ENCODE measurements at places on chromosomes 3 and 15.

DNA sequence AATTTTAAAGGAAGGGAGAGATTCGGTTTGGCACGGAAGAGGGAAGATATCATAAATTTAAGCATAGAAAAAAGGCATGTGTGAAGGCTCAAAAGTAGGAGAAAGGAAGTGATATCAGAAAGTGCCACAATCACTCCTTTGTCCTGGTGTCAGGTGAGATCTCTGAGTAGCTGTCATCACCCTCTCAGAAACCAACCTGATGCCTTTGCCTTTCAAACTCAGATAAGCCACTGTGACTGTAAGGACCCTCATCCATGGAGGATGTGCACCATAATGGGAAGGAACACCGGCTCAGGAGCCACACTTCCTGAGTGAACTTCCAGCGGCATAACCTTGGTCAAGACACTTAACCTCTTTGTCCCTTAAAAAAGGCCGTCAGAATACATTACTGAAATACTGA lies 318.7 kb upstream of the SEMA6D start:
- DNase-seq: no peak

DNA sequence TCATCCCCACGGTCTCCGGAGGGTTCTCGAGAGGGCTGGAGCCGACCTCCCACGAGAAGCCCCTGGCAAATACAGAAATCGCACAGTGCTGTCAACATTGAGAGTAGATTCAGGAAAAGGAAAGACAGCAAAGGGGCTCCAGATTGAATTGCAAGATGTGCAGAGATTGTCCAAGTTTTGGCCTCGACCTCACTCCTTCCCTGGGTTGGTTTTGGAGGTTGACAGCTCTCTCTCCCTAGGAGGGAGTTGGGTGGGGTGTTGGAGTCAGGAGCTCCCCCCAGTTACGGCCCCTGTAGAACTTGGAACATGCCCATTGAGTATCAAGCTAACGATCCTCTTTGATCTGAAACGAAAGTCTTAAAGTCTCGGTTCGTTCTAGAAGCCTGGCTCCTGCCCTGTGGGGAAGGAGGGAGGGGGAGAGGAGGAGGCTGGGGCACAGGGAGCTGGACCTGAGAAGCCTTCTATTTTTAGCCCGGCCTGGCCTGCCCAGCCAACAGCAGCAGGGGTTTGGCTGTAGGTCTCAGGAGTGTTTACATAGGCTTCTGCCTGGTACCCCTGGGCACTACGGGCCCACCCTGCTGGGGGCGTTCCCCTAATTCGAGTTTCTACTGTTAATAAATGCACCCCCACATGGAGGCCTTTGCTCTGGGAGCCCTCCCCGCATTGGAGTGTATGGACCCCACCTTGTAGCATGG lies 672 bp upstream of the KY start:
- DNase-seq: no peak

DNA sequence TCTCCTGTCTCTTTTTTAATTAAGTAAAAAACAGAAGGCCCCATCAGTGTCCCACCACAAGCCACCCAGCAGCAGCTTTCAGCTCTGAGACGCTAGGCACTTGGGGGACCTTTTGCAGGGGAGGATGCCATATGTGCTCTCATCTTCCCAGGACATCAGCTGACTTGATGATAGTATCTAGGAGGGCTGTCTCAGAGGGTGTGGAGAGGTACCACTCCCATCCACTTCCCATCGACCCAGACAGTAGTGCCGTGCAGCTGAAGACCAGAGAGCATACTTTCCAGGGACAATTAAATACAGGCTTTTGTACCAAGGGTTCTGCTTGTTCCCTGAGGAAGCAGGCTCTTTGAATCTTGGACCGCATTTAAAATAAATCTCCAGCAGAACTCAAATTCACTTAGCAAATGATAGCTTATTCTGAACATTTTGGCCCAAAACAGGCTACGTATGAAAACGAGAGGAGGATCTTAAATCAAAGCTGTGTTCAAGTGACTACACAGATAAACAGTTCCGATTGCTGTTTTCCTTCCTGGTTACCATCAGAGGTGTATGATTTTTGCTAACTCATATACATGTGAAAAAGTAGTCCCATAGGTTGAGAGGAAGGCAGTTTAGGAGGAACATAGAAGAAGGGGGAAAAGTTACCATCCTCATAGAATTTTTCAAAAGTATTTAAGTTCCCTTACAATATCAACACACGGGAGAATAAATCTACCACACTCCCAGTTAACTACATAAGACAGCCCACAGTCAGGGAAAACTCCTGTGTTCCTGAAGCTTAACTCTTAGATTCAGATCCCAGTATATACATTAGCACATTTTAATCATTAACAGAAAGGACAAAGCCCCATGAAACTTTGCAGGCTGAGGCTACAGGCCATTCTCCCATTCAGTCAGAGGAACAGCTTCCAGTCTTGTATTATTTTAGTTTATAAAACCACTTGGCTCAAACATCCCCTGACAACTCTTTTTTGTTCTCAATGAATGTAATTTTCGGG lies 9.5 kb downstream of the WNT5A start:
- DNase-seq: no peak

- no peak for DNase-seq
These were observed 1.6 kb downstream of the MPI start for GRCh38 chr15:74891469-74891868.

DNA sequence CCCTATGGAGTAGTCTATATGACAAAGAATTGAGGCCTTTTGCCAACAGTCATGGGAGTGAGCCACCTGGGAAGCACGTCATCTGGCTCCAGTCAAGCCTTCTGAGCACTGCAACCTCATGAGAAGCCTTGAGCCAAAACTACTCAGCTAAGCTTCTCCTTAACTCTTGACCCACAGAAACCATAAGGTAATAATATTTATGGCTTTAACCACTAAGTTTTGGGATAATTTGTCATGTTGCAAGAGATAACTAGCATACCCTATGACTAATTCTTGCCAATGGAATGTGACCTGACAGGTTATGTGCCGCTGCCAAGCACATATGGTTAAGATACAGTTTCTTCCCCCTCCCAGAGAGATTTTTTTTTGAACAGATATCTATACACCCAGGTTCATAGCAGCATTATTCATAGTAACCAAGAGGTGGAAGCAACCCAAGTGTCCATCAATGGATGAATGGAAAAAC lies 11.8 kb upstream of the SLC6A11 start:
- DNase-seq: no peak

DNA sequence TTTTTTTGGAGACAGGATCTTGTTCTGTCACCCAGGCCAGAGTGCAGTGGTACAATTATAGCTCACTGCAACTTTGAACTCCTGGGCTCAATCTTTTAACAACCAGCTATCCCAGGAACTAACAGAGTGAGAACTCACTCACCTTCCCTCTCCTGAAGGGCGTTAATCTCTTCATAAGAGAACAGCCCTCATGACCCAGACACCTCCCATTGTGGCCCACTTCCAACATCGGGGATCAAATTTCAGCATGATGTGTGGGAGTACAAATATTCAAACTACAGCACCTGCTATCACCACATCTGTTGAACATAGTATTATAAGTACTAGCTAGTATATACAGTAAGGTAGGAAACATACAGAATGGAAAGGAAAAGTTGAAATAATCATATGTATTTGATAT lies 132.5 kb downstream of the DOCK3 start:
- no peak for DNase-seq

DNA sequence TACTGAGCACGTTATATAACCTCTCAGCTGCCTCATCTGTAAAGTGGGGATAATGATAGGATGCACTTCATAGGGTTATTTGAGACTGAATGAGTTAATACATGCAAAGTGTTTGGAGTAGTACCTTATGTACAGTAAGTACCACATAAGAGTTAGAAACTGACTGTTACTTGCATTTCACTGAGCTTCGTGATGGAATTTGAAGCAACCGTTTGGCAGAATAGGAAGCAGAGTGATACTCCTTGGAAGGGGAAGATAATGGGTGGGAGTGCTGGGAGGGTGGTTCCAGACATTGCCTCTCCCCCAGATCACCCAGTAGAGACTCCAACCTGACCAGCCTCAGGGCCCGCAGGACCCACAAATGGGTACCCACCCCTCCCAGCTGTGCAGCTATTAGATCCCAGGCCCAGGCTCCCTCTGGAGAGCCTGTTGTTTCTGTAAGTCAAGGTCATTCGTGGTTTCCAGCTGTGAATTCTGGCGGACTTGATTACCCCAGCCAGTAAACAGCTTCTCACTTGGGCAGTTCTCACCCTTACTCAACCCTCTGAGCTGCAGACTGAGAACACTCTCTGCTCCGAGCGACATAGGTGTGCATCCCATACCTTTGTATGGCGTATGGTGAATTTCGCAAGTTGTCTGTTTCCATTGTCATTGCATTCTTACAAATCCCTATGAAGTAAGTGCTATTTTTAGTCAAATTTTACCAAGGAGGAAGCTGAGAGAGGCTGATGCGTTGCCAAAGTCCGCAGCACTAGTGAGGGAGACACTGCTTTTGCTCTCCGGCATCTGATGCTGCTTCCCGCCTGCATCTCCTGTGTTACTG lies 11.1 kb downstream of the ALPK3 start:
- no peak for DNase-seq

DNA sequence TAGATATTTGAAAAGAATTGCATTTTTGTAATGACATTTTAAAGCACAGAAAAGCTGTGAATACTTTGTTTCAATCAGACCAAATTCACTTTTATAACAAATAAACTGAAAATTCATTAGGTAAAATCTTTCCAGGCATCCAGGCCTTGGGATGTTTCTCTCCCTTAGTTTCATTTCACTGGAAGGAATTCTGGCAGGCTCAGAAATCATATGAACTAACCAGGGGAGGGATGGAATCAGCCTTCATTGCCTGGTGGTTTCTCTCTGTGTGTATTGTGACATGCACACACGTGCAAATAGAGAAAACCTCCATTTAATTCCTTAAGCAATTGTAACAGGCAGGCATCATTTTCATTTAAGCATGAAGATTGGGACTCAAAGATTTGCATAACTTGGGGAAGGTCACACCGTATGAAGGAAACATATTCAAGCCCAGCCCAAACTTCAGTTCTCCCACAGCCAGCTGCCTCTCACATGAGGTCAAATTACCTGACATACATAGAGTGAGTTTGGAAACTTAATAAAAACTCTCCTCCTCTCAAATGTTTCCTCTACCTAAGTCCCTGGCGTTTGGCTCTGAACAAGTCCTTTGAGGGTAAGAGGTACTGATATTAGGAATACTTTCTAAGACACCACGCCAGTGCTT lies 376.1 kb upstream of the MCTP2 start:
- no peak for DNase-seq

DNA sequence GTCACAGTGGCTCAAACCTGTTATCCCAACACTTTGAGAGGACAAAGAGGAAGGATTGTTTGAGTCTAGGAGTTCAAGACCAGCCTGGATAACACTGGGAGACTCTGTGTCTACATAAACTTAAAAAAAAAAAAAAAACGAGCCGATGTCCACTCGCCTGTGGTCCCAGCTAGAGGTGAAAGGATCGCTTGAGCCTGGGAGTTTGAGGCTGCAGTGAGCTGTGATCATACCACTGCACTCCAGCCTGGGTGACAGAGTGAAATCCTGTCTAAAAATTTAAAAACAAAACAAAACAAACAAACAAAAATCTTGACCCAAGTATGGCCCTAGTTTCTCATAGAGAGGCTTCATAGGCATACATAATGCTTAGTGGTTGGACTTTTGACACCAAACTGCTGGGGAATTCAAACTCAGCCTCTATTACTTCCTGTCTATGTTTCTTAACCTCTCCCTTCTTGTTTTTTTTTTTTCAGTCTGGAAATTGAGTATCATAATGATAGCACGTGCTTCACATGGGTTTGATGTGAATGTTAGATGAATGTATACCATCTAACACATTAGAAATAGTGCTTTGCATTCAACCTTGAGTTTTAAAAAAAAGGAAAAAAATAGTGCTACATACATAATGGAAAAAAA lies 46.4 kb upstream of the CAPN7 start:
- no peak for DNase-seq

- DNase-seq: no peak
These were observed 43.1 kb upstream of the SLC25A36 start for GRCh38 chr3:140898340-140899180.

DNA sequence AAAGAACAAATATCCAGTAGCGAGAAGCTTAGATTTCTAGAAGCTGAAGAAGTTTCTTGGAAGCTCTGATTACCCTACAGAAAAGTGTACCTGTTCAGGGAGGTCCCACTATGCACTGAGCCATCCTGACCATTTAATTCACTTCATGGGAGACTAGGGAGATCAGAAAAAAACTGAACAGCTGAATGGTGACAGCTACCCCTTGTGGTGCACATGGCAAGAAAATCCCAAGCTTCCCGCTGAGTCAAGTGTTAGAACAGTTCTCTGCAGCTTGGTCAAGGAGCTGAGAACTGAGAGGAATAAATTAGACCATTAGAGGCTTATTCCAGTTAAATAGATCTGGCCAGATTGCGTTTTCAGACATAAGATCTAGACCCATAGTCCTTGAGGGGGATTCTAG lies 197.2 kb upstream of the VEPH1 start:
- no peak for DNase-seq

GRCh38 chr15:85826756-85827515 lies 32.2 kb upstream of the KLHL25 start:
- DNase-seq: no peak

DNA sequence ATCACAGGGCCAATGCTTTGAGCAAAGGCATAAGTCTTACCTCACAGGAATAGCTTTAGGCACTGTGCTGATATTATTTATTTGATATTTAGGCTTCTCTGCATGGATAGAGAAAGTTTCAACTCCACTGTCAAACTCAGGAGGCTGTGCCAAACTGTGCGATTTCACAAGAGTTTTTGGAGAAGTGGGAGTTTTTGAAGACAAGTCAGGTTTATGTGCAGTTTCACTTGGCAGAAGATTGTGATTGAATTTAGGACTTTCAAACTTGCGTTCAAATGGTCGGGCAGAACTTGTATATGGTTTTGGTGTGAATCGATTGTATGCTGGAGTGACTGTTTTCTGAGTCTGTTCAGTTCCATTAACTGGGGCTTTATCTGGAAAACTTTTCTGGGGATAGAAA lies 113.7 kb downstream of the TJP1 start:
- no peak for DNase-seq

GRCh38 chr3:11739123-11739522 lies 95.4 kb upstream of the VGLL4 start:
- no peak for DNase-seq

DNA sequence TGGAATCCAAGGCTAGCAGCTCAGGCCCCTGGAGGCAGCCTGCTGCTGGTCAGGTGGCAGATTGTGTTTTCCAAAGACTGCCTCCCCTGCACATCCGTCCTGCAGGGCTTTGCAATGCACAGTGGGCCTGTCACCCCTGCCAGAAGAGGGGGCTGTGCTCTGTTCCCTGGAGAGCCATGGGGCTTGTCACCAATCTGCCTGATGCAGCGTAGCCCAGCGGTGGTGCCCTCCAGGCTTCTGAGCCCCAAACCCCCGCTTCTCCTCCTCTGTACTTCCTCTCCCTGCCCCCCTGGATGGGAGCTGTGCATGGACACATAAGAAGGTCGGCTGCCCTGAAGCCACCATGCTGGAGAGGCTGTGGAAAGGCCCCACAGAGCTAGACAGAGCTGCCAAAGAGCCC lies 10.0 kb upstream of the PLXNA1 start:
- no peak for DNase-seq

- DNase-seq: no peak
These were observed 1.3 kb upstream of the TRIP4 start for GRCh38 chr15:64386291-64386690.

DNA sequence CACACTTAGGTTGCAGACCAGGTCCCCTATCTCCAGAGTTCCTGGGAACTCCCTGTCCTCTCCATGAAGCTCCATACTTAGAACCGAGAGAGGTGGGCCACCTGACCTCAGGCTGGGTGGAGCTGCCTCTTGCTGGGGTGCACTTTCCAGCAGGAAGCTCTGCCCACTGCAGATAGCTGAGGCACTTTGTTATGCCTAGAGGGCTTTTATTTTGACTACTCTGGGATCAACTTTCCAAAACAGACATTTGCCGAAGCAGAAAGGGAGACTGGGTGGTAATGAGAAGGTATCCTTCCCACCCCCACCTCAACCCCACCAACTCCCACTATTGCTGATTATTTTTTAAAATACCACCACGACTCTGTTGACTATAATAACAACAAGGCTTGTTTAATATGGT lies 54.7 kb downstream of the CLDN11 start:
- DNase-seq: no peak

All from stimulated activated CD4-positive, alpha-beta T cell treated with anti-CD3 and anti-CD28 coated beads, Interleukin-12 subunit alpha, Interleukin-12 subunit beta, amount 100 ng/mL, for 24 hours (primary cell).